ENCODE measurements at places on chromosomes 16 and 17. TPM values are rescaled to one million over a fixed set of nuclear protein-coding genes. Genes with fewer than 3 reads are reported as not detected.

PTX4 gene
- total RNA-seq: not detected

ITGA2B gene
- 5.3 TPM for total RNA-seq

LDHD gene
- total RNA-seq: 0.31 TPM

GCGR gene
- not detected for total RNA-seq

DNA sequence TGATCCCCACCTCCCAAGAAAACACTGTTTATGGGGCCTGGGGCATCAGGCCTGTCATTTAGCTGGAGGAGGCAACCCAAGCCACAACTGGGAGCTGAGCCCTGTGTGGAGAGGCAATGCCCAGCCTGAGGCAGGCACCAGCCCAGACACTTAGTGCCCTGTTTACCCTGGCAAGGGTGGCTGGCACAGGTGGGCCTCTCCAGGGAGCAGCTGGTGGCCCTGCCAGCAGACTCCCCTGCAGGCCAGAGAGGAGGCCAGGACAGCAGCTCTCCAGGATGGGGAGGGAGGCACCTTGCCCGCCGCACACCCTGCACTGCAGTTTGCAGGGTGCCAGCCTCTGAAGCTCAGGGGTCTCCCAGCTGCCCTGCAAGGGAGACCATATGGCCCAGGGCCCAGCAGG lies 9.1 kb upstream of the TMEM92 start:
- H3K36me3 ChIP-seq: no peaks in the 10 kb centered on the region
- no peak overlapping the region for H3K27ac ChIP-seq
- peak; percentile 16 for DNase-seq
- no peak overlapping the region for H3K4me3 ChIP-seq
- H3K4me1 ChIP-seq: no peaks in the 10 kb centered on the region

- no peak overlapping the region for H3K4me3 ChIP-seq
- peaks cover 36% of the 10 kb centered on the region for H3K36me3 ChIP-seq
- no peak for DNase-seq
- no peak overlapping the region for H3K27ac ChIP-seq
Observed at GRCh38 chr16:15885560-15886001, 2.8 kb downstream of the CEP20 start.

DNA sequence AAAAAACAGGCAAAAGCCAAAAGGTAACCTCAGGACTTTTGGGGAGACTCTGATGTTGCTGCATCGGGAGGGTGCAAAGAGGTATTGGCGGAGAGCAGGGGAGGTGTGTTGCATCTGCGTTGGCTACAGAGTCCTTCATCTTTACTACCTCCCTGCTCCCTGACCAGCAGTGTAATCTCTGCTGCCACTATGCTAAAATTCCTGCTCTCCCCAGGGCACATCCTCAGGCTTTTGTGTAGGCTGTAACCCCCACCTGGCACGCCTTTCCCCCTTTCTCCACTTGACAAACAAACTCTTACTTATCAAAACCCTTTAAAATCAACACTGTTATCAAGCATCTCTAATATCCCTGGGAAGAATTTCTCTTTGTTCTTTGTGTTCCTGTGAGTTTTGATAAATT lies 435.3 kb downstream of the HAPSTR1 start:
- H3K36me3 ChIP-seq: no peaks in the 10 kb centered on the region
- H3K27ac ChIP-seq: no peak overlapping the region
- no peaks in the 10 kb centered on the region for H3K4me1 ChIP-seq
- DNase-seq: no peak

DNA sequence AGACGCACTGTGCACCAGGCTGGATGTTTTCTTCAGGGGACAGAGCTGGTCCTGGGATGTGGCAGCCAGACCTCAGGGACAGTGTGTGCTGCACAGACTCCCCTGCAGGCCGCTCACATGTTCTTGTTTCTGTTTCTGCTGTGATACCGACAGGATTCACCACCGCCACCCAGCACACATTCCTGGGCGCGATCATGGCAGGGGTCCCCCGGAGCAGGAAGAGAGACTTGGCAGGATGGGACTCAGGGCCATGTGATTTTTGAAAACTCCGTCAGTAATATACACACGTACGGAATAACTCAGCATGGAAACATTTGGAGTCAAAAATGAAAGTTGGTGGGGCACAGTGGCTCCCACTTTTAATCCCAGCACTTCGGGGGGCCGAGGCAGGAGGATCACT lies 79.0 kb downstream of the HAPSTR1 start:
- no peaks in the 10 kb centered on the region for H3K27me3 ChIP-seq
- H3K4me3 ChIP-seq: no peak overlapping the region
- no peak for DNase-seq
- H3K36me3 ChIP-seq: no peaks in the 10 kb centered on the region
- H3K4me1 ChIP-seq: no peaks in the 10 kb centered on the region
- no peak overlapping the region for H3K27ac ChIP-seq

- no peaks in the 10 kb centered on the region for H3K36me3 ChIP-seq
- no peak overlapping the region for H3K27ac ChIP-seq
- no peak for DNase-seq
- no peaks in the 10 kb centered on the region for H3K4me1 ChIP-seq
Observed at GRCh38 chr16:82891918-82892317, 265.1 kb downstream of the CDH13 start.

GRCh38 chr16:10878644-10879501 lies 1.9 kb downstream of the CIITA start:
- H3K4me3 ChIP-seq: peak overlapping the region; percentile 47
- DNase-seq: no peak
- no peaks in the 10 kb centered on the region for H3K4me1 ChIP-seq
- no peak overlapping the region for H3K27ac ChIP-seq
- H3K27me3 ChIP-seq: peaks cover 4% of the 10 kb centered on the region
- no peaks in the 10 kb centered on the region for H3K36me3 ChIP-seq

- H3K27me3 ChIP-seq: no peaks in the 10 kb centered on the region
- H3K4me3 ChIP-seq: no peak overlapping the region
- no peak overlapping the region for H3K27ac ChIP-seq
- H3K36me3 ChIP-seq: peaks cover 21% of the 10 kb centered on the region
- peak; percentile 63 for DNase-seq
Observed at GRCh38 chr17:45098869-45099616, 33.3 kb downstream of the PLCD3 start.

GRCh38 chr17:66165537-66166123 lies 26.3 kb downstream of the CEP112 start:
- no peak overlapping the region for H3K4me3 ChIP-seq
- no peak overlapping the region for H3K27ac ChIP-seq
- no peaks in the 10 kb centered on the region for H3K27me3 ChIP-seq
- H3K4me1 ChIP-seq: no peaks in the 10 kb centered on the region
- DNase-seq: peak; percentile 44

- no peaks in the 10 kb centered on the region for H3K36me3 ChIP-seq
- DNase-seq: no peak
- H3K4me1 ChIP-seq: no peaks in the 10 kb centered on the region
- no peak overlapping the region for H3K27ac ChIP-seq
- no peak overlapping the region for H3K4me3 ChIP-seq
- no peaks in the 10 kb centered on the region for H3K27me3 ChIP-seq
Observed at GRCh38 chr16:17037499-17037898, 433.3 kb downstream of the XYLT1 start.

GRCh38 chr17:34981538-34982241 lies 1.4 kb downstream of the LIG3 start:
- no peaks in the 10 kb centered on the region for H3K27me3 ChIP-seq
- H3K4me1 ChIP-seq: peaks cover 17% of the 10 kb centered on the region
- H3K27ac ChIP-seq: peak overlapping the region; percentile 99
- H3K4me3 ChIP-seq: peak overlapping the region; percentile 68
- no peaks in the 10 kb centered on the region for H3K36me3 ChIP-seq

DNA sequence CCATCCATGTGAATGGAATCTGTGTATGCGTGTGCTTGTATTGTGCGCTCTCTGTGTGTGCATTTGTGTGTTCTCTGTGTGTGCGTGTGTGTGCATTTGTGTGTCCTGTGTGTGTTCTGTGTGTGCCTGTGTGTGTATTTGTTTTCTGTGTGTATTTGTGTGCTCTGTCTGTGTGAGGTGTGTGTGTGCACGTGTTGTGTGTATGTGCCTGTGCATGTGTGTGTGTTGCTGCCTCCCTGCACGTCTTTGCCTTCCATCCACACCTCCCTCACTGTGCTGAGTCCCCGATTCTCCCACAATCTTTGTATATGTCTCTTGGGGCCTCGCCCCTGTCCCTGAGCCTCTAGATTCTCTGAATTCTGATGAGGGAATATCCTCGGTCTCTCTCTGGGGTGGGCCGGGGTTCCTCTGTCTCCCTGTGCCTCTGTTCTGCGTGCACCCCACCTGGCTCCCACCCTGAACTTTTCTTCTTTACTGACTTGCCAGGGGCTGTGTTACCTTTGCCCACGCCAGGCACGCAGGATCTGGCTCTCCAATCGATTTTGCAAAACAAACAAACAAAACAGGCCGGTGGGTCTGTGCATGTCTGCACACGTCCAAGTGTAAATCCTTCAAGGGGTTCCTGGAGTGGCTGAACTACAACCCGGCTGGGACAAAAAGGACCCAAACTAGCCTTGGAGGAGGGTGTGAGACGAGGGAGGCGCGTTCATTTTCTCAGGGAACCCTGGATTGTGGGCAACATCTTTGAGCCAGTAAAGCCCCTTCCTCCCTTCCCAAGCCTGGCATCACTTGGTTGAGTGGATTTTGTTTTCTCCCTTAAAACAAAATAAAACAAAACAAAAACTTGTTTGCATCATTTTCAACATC lies 8.1 kb upstream of the FOXF1 start:
- H3K4me1 ChIP-seq: no peaks in the 10 kb centered on the region
- H3K27me3 ChIP-seq: peaks cover 10% of the 10 kb centered on the region
- H3K27ac ChIP-seq: no peak overlapping the region
- no peak overlapping the region for H3K4me3 ChIP-seq

GRCh38 chr16:27739606-27740357 lies 189.8 kb downstream of the KATNIP start:
- no peaks in the 10 kb centered on the region for H3K4me1 ChIP-seq
- H3K27me3 ChIP-seq: no peaks in the 10 kb centered on the region
- no peaks in the 10 kb centered on the region for H3K36me3 ChIP-seq
- no peak for DNase-seq

GRCh38 chr17:82936768-82937171 lies 96.9 kb upstream of the ZNF750 start:
- no peaks in the 10 kb centered on the region for H3K4me1 ChIP-seq
- no peak overlapping the region for H3K4me3 ChIP-seq
- H3K27me3 ChIP-seq: no peaks in the 10 kb centered on the region

- H3K36me3 ChIP-seq: peaks cover 26% of the 10 kb centered on the region
- no peaks in the 10 kb centered on the region for H3K4me1 ChIP-seq
- DNase-seq: peak; percentile 13
Observed at GRCh38 chr16:27432558-27432957, 30.6 kb downstream of the IL21R start.

DNA sequence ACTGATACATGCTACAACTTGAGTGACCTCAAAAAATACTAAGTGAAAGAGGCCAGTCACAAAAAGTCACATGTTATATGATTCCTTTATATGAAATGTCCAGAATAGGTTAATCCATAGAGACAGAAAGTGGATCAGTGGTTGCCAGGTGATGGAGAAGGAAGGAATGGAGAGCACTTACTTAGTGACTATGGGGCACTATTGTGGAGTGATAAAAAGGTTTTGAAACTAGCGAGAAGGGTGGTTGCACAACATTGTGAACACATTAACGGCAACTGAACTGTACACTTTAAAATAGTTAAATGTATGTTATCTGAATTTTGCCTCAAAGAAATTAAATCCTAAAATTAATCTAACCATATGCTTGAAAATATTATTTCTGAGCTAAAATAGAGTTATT lies 25.9 kb downstream of the AMFR start:
- H3K27me3 ChIP-seq: no peaks in the 10 kb centered on the region
- no peaks in the 10 kb centered on the region for H3K4me1 ChIP-seq
- H3K36me3 ChIP-seq: peaks cover 19% of the 10 kb centered on the region
- DNase-seq: no peak
- H3K4me3 ChIP-seq: no peak overlapping the region
- no peak overlapping the region for H3K27ac ChIP-seq

DNA sequence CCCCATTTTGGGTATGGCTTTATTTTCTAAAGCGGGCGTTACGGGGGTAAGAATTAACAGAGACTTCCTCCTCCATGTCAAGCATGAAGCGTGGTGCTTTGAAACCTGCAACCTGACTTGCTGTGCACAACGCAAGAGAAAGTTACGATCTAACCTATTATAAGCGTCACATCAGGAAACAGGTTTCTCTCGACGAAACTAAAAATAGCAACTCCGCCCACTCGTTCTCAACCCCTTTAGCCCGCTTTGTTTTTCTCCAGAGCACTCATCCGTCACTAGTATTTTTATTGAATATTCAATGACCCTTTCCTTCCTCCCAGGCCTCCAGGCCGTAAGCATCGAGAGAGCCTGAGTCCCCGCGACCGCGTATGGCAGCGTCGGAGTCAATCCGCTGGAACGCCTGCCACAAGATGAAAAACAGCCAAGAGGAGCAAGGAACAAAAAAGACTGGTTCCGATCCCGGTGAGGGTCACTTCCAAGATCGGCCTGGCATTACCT lies 555 bp downstream of the NUP88 start:
- peak; percentile 81 for DNase-seq
- peaks cover 26% of the 10 kb centered on the region for H3K4me1 ChIP-seq
- H3K36me3 ChIP-seq: peaks cover 26% of the 10 kb centered on the region

- H3K4me3 ChIP-seq: no peak overlapping the region
- no peaks in the 10 kb centered on the region for H3K27me3 ChIP-seq
- no peaks in the 10 kb centered on the region for H3K4me1 ChIP-seq
- no peaks in the 10 kb centered on the region for H3K36me3 ChIP-seq
- DNase-seq: no peak
Observed at GRCh38 chr16:6496996-6497395, 835.6 kb upstream of the RBFOX1 start.

DNA sequence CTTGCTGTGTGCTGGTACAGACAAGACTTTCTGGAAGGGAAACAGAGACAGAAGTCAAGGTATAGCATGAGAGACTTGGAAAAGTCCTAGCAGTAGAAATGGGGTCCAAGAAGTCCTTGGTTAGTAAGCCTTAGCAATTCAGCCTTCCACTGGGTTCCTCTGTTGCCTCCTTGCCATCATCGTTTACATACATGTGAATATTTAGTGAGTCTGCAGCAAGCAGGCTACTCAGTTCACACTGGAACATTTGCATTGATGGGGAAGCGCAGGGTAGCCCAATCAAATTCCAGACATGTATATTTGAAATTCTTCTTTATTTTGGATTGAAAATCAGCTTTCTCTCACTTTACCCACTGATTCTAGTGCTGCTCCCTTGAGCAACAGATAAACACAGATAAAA lies 27.1 kb downstream of the LIMD2 start:
- H3K27ac ChIP-seq: no peak overlapping the region
- no peaks in the 10 kb centered on the region for H3K4me1 ChIP-seq
- no peak for DNase-seq
- H3K27me3 ChIP-seq: no peaks in the 10 kb centered on the region
- H3K4me3 ChIP-seq: no peak overlapping the region
- no peaks in the 10 kb centered on the region for H3K36me3 ChIP-seq

DNA sequence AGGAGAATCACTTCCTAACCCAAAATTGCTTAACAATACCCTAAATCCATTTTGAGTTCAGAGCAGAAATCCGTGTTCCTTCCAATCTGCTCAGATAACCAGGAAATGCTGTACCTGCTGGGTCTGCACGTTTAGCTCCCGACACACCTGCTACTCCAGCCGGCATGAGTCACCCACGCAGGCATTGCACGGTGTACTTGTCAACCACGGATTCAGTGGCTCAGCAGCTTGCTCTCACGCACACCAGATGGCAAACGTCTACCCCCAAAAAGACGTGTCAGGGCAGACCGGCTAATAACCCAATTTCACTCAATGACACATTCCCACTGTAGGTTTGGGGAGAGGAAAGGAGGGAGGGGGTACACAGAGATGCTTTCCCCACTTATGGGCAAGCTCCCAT lies 468.1 kb downstream of the SOX9 start:
- DNase-seq: no peak
- no peaks in the 10 kb centered on the region for H3K36me3 ChIP-seq
- no peak overlapping the region for H3K27ac ChIP-seq
- H3K4me3 ChIP-seq: no peak overlapping the region

All from naive thymus-derived CD4-positive, alpha-beta T cell (primary cell).